ENCODE measurements at places on chromosomes 11 and 22.

GRCh38 chr11:60367009-60367408, 11.3 kb upstream of the MS4A7 start:
- no peak for DNase-seq

- DNase-seq: no peak
Measured at GRCh38 chr11:118939953-118940598, 14.3 kb upstream of the BCL9L start.

DNA sequence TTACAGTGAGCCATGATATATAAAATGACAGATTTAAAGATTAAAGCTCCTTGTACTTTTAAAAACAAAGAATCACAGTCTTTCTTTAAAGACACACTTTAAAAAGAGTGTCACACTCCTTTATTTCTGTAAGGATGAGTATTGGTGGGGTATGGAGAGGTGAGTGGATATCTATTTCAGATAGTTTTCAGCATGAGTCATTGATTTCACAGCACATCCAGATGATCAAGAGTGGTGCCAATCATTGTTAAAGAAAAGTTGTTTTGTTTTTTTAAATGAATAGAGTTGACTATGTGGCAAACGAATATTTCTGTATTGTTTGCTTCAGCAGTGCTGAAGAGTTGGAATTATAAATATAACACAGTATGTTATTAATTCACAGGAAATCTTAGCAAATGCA, 52.5 kb downstream of the FAR1 start:
- DNase-seq: no peak

DNA sequence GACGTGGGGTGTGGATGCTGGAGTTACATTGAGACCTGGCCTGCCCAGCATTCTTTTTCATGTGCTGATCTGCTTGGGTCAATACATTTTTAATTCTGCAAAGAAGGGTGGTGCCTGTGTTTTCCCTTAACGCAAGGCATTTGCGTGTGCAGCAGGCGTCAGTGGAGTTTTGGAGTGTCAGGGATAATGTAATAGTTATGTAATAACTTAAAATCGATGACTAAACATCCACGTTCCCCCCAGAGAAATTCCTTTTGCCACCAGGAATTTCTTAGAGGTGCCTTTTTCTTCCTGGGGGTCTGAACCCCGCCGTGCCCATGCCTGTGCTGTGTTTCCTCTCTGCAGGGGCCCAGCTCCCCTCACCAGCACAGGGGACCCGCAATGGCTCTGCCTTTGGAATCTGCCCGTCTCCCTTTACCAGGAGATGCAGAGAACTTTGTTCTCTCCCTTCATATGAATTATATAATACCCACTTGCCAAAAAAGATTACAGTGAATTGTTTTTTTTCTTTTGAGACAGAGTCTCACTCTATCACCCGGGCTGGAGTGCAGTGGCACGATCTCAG, 62.6 kb downstream of the TBC1D22A start:
- no peak for DNase-seq

GRCh38 chr22:39170825-39171622, 18.5 kb upstream of the CBX7 start:
- peak; percentile 69 for DNase-seq

GRCh38 chr11:133660202-133660568, 127.9 kb upstream of the OPCML start:
- DNase-seq: no peak

- no peak for DNase-seq
Measured at GRCh38 chr11:60809691-60810090, 24.6 kb downstream of the MS4A10 start.

GRCh38 chr11:3827434-3828186, 13.1 kb downstream of the RHOG start:
- no peak for DNase-seq
